ENCODE measurements at places on chromosomes 16 and 17.
A peak's percentile ranks its signal among the peaks of the same experiment; 100 is the strongest.

- DNase-seq, result no peak
Observed at GRCh38 chr17:49404361-49404760, 10.3 kb downstream of the PHB1 start.

DNA sequence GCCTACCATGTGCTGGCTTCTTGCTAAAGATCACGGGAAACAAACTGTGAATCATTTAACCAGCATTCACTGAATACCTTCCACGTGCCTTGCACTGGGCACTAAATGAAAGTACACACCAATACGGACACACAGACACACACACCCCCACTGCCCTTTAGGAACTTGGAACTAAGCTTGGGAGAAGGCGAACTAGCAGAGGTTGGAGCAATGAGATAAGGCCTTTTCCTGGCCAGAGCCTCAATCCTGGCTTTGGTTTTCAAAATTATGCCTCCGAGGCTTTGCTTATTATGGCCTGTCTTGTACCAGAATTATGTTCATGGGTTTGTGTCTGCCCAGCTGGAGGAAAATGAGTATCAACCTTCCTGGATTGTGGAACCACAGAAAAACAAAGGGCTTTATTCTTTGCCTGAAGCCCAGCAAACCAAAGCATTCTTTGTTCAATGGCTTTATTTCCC is 32.3 kb downstream of the CPPED1 start:
- DNase-seq, result no peak

DNA sequence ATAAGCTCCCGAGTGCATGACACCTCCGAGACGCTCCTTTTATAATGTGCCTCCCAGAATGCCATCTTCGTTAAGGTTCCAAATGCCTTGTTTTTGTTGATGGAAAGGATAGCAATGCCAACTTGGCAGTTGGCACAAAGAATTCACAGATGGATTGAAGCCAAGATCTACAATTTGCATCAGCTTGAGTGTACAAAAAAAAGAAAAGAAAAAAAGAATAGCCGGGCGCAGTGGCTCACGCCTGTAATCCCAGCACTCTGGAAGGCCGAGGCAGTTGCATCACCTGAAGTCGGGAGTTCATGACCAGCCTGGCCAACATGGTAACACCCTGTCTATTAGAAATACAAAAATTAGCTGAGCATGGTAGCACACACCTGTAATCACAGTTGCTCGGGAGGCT is 7.6 kb downstream of the TBC1D16 start:
- no peak for DNase-seq

DNA sequence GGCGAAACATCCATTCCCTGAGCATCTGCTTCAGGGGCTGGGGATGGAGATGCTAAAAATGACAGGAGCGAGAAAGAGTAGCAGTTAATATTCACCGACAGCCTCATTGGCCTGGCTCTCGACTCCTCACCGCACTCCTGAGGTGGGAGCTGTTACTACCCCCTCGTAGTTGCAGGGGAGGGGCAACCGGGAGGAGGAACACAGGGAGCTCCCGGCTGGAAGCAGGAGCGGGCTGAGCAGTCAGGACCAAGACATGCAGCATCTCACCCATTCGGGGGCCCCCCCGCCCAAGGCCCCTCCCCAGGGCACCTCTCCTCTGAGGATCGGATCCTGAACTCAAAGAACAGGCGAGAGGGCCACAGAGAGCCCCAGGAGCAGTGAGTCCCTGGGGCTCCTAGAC is 4.5 kb upstream of the ACSF3 start:
- no peak for DNase-seq

GRCh38 chr16:66701026-66701425 is 4.5 kb upstream of the CMTM4 start:
- DNase-seq, result no peak

DNA sequence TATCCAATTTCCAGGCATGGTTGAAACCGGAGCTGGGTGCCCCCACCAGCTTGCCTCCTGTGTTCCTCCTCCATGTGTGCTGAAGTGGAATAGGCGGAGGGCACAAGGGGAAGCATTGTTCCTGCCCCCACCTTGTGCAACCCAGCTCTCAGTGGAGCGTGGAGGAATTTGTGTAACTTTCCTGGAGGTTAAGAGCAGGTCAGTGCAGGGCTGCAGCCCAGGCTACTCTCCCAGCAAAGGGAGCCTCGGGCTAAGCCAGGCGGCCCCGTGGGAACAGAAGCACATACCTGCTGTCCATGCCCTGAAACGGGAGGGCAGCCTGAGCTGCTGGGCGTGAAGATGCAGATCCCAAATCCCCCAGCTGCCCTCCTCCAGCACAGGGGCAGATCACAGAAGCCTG is 158.8 kb upstream of the LHX1 start:
- no peak for DNase-seq

- no peak for DNase-seq
Observed at GRCh38 chr16:73051961-73052360, 4.0 kb upstream of the ZFHX3 start.

GRCh38 chr17:40499551-40500189 is 1.8 kb downstream of the TNS4 start:
- no peak for DNase-seq

GRCh38 chr16:57092786-57093411 is 516 bp downstream of the CPNE2 start:
- peak; percentile 47 for DNase-seq

GRCh38 chr16:4556112-4556511 is at the start of gene C16orf96:
Gene C16orf96 (plus strand): TSS chr16:4556340. CDS start chr16:4556490, 150 bp downstream.
- DNase-seq, result no peak

DNA sequence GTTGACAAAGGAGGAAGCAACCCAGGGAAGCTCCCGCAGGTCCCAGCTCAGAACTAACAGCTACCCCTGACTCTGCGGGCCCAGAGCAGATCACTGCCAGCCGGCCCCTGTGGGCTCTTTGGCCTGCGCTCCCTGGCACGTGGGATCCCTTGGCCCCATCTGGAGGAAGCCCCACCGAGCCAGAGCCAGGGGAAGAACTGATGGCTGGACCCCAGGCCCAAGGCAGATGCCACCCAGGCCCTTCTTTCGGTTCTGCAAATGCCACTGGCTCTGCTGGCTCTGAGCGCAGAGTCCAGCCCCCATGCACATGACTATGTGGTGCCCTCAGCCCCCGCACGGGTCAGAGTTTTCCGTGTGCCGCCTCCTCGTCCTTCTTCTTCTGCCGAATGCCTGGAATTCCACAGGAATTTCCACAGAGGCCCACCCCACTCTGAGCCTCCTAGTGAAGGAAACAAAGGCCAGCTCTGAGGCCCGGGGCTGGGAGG is 35.8 kb upstream of the SNN start:
- DNase-seq, result no peak

DNA sequence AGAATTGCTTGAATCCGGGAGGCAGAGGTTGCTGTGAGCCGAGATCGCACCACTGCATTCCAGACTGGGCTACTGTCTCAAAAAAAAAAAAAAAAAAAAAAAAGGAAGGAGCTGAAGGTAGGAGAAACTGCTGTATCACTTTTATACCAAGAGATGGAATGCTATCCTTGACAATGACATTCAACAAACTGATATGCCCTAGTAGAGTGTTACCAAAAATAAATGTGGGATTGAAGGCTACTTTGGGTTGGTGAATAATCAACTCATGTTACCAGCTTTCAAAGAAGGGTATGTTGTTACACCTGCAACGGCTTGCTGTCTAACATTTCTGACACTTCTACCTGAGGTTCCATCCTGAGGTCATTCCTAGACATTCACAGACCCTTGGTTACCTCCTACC is 84.9 kb downstream of the TEX14 start:
- no peak for DNase-seq

- no peak for DNase-seq
Observed at GRCh38 chr16:70730031-70730430, 44.2 kb upstream of the MTSS2 start.

GRCh38 chr16:5058476-5058875 is 7.3 kb downstream of the C16orf89 start:
- no peak for DNase-seq

- DNase-seq, result no peak
Observed at GRCh38 chr17:15893658-15894024, 51.3 kb upstream of the ADORA2B start.

DNA sequence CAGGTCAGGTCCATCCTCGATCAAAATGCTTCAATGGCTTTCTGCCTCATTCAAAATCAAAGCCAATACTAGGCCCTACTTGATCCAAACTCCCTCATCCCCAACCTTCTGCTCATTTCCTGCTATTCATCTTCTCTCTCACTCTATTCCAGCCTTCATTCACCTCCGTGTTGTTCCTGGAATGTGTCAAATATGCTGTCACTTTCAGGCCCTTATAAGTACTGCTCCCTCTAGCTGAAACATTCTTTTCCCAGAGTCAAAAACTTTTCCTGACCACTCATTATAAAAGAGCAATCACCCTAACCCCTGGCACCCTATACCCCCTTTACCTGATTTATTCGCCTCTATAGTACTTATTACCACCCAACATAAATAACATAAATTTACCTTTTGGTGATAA is 303.7 kb upstream of the PMFBP1 start:
- no peak for DNase-seq

All from CD4-positive, alpha-beta T cell (primary cell).